Neuronal stem cell (in vitro differentiated cells): ENCODE measurements at places on chromosomes 2 and 18.

DNA sequence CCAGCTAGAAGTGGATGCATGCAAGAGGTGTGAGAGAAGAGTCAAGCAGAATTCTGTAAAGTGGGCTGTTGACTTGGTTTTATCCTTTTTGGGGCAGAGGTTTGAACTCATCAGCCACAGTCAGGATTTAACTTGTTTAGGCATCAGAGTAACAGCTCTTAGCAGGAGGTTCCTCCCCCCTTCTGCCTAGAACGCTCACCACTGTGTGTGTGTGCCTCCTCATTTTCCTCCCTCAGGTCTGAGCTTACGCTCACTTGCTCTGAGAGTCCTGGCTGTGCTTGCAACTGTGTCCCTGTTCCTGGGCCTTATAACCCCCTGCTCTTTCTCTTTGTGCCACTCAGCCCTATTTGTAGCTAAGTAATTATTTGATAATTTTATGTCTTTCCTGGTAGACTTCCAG, 167.9 kb downstream of the TMEM182 start:
- DNase-seq: no peak

- no peak for DNase-seq
Measured at GRCh38 chr18:3219631-3220335, at the start of gene MYOM1. MYOM1 (minus strand) TSS chr18:3219968; CDS start chr18:3215223, 4,745 bp downstream.

DNA sequence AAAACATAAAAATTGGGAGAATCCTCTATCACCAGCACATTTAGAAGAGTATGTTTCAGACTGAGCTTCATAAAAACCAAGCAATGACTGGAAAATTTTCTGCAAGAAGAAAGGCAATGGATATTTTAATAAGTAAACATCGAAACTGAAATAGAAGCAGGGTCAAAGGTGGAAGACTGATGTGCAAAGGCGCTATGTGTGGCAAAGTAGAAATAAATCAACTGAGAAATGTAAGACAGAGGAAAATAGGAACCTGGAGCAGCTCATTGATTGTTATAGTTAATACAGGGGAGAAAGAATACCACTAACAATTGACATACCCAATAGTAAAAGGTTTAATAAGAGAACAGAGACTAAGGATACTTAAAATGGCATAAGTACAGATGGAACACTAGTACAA, 818.4 kb downstream of the SOCS6 start:
- no peak for DNase-seq

DNA sequence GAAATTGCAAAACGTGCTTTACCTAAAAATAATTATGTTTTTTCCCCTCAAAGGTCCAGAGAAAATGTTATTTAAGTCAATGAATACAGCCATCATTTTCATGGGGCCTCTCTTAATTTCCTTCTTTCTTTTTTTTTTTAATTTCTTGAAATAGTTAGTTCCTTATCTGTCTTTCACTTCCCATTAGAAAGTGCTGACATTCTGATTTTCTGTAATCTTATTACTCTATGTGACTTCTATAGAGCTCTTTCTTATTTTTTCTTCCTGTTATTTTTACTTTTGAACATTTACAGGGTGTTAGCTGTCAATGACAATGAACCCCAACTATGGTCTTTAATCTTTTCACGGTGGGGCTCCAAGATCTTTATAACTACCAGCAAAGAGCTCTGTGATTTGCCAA, 30.0 kb downstream of the CTLA4 start:
- no peak for DNase-seq

GRCh38 chr2:18824325-18824790, 235.0 kb upstream of the NT5C1B start:
- no peak for DNase-seq

DNA sequence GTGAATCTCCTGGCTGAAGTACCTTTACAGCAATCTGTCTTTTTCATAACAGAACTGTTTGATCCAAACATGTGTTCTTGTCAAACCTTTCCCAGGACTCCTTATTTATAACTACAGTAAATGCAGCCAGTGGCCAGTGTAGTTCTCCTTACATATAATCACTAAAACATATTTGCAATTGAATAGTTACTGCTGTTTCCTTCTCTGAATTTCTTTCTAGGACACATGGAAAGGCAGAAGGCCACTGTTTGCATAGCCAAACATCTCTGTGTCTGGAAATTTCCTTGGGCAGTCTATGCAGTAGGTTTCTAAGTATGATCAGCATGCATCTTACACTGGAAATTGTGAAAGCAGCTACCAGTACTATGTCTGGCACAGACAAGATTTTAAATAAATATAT, 57.4 kb upstream of the COL3A1 start:
- DNase-seq: no peak

GRCh38 chr2:13821255-13821880, 811.1 kb upstream of the LRATD1 start:
- DNase-seq: no peak

GRCh38 chr2:73870084-73870483, 22.7 kb upstream of the ACTG2 start:
- DNase-seq: no peak

GRCh38 chr2:174503161-174503809, 16.5 kb upstream of the GPR155 start:
- no peak for DNase-seq

DNA sequence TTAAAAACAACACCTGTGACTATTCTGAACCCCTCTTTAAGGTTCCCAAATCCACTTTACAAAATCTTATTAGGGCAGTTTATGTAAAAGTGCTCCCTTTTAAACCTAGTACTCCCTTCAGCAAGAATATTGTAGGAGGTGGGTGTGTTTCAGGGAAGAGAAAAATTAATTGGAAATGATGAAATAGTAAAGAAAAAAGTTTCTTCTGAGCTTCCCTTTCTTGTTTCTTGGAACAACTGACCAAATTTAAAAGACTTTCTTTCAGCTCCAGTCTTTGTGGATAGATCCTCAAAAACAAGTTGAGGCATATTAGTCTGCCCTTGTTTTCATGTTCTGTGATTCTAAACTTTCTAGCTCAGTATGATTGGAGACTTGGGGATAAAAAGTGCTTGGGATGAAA, 3.0 kb downstream of the VWA3B start:
- DNase-seq: no peak

DNA sequence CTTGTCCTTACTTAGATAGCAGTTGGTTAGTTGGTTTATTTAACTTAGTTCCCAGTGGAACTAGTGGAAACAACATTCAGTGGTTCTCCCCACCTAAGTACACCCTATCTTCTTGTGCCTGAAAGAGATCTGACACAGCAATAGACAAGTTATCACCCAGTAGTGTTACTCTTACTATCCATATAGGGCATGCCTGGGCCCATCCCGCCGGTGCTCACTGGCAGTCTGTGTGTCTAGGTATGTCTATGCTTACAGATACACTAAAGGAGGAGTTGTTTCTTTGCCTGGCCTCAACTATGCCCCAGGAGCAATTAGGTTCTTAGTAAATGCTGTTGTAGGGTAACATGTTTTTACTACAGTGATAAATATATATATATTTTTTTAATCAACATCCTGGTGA, 12.0 kb upstream of the NRP2 start:
- no peak for DNase-seq

DNA sequence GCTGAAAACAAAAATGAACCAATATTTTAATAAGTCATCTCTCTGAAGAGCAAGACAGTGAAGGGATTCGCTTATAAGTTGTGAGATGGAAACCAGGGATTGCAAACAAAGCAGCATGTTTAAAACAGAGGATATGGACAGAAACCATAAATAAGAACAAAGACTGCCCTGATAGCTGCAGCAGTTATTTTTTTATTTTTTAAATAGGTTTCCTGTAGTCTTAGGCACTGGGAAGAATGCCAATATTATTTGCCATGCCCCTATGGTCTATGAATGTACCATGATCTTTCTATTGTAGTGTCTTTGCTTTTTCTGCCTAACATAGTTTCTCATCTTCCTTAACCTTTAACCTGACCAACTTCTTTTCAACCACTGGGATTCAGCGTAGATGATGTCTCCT, 1334.0 kb upstream of the NRXN1 start:
- DNase-seq: no peak

GRCh38 chr2:120820263-120820952, 84.7 kb downstream of the GLI2 start:
- peak; percentile 27 for DNase-seq

- no peak for DNase-seq
Measured at GRCh38 chr2:222307978-222308730, 9.4 kb upstream of the PAX3 start.

- DNase-seq: no peak
Measured at GRCh38 chr2:48347712-48348111, 182.2 kb upstream of the STON1 start.

DNA sequence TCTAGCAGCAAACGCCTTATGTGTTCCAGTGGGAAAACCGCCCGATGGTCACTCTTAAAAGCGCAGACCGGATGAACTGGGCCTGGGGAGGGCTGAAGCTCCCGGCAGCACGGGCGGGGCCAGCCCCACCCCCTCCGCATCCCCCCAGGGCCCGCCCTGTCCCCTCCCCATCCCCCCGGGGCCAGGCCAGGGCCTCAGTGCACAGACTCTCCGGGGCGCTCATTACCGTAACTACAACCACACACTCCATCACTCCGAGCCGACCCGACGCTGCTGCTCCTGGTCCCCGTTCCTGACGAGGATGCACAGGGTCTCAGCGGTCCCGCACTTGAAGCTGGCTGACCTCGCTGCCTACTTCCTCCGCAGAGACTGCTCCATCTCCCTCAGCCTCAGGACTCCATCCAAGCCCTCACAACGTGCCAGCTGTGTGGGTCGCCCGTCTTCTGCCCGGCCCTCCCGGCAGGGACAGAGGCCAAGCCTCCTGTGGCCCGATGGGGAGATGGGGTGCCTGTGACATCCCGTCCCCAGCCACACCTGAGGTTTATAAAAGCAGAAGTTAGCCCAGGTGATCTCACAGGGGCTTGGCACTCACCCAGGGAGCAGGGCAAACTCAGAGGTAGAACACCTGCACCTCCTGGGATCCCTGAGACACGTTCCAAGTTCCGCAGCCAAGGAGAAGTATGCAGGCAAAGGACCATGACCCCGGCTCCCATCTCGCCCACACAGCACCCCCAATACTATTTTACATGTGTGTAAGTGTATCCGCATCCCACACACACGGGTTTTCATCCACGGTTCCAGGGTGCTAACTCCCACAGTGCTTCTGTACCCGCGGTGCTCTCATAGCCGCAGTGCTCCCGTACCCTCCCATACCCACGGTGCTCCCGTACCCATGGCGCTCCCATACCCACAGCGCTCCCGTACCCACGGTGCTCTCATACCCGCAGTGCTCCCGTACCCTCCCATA, 36.0 kb downstream of the SLC66A2 start:
- no peak for DNase-seq

DNA sequence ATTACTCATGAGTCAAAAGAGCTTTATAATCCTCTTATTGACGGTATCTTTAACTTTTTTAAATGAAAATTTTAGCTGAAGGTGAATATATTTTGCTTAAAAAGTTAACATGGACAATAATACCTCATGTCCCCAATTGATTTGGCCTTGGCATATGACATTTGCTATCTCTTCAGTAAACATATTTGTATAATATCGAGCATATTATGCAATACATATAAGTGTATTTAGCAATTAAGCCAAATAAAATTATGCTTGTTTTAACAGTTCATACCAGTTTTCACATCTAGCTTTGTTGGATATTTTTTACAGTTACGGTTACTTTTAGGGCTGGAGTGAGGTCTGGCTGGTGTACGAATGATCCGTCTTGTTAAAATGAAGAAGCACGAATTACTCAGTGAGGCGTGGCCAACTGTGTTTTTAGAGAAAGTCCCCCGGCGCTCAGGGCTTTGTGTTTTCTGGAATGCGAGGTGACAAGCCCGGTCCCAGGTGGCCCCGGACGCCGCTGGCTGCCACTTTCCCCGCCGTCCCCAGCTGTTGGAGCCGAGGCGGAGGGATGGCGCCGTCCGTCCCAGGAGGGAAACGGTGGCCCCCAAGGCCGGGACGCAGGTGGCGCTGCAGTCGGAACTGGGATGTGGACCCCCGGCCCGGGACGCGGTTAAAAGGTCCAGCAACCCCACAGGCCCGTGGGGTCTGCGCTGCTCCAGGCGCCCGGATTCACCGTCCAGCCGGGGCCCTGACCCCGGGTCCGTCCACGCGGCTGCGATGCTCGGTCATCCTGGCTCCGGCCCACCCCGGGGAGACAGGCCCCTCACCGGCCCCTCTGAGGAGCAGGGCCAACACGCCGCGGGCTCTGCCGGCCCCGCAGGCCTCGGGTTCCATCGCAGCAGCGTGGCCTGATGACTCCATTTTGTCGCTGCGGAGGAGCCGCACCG, 41.3 kb downstream of the TMEM18 start:
- no peak for DNase-seq

DNA sequence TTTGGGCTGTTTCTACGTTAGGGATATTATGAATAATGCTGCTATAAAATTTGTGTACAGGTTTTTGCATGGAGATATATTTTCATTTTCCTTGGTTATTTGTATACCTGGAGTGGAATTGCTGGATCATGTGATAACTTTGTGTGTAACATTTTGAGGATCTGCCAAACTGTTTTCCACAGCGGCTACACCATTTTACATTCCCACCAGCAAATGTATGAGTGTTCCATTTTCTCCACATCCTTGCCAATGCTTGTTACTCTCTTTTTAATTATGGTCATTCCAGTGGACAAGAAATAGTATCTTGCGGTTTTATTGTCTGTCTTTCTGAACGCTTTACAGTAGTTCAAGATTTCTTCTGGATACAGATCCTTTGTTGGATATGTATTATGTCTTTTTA, 13.6 kb downstream of the GORASP2 start:
- DNase-seq: no peak

DNA sequence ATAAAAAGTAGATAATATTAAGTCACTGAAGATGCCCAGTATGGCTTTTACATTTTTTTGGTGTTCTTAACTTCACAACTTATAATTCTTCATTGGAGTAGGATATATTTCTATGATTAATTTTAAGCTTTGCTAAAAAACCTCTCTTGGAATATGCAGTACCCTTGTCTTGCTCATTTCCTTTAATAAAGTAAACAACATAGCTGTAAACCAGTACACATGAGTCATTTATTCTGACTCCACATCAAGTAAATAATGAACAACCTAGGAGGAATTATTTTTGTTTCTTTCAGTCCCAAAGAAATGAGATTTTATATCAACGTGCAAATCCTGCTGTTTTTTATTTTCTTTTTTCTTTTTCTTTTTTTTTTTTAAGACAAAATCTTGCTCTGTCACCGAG, 869.1 kb downstream of the CNTNAP5 start:
- DNase-seq: no peak

- no peak for DNase-seq
Measured at GRCh38 chr2:46236006-46236875, 61.0 kb upstream of the EPAS1 start.

GRCh38 chr2:127643439-127644065, 2.4 kb upstream of the GPR17 start:
- no peak for DNase-seq

- no peak for DNase-seq
Measured at GRCh38 chr2:15480552-15480951, 80.6 kb downstream of the NBAS start.
